ENCODE measurements at places on chromosomes 7 and 10.

DNA sequence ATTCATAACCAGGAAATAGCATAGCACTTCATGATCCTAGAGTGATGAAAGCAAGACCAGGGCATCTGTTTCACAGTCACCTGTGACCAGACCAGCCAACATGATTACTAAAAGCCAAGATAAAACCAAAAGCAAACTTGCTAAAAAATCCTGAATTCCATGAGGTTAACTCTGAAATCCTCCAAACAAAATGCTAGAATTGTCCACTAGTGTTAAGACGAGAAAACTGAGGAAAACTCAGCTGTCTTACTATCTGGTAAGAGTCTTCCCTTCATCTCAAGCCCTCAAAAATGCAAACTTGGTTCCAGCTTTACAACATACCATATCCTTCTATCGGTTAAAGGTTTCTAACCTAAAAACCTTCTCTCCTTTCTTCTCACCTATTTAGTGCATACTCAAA, 1.3 kb upstream of the NPM3 start:
- DNase-seq = no peak

GRCh38 chr10:66180021-66180420, 745.8 kb upstream of the LRRTM3 start:
- DNase-seq = no peak

- no peak for DNase-seq
These were observed 105.1 kb downstream of the FAM107B start for GRCh38 chr10:14669576-14669975.

DNA sequence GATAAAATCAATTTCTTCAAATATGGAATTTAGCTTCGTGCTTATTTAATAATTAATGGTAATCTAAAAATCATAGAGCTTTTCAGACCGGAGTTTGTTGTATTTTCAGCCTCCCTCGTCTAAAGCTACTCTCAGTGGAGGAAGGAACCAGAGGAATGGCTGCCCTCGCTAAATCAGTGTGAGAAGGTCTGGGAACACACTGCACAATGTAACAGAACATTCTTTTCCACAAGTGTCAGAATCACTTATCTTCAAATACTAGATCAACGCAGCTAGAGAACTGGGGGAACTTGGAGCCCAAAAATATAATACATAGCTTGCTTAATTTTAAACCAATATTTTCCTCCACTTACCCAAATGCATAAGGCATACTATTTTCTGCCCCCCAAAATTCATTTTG, 148.5 kb downstream of the MTERF1 start:
- no peak for DNase-seq

DNA sequence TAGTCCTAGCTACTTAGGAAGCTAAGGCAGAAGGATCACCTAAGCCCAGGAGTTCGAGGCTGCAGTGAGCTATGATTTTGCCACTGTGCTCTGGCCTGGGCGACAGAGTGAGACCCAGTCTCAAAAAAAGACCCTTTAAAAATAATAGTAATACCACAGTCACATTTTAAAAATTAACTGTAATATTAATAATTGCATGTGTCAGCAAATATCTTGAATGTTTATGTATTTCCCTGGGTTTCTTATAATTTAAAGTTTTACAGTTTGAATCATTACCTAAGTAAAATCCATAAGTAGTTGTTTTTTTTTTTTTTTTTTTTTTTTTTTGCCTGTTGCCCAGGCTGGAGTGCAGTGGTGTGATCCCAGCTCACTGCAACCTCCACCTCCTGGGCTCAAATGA, 69.2 kb downstream of the LYZL2 start:
- DNase-seq = no peak

GRCh38 chr10:30752481-30752881, 122.9 kb upstream of the LYZL2 start:
- no peak for DNase-seq

GRCh38 chr10:112213098-112213823, 29.7 kb upstream of the GPAM start:
- no peak for DNase-seq

DNA sequence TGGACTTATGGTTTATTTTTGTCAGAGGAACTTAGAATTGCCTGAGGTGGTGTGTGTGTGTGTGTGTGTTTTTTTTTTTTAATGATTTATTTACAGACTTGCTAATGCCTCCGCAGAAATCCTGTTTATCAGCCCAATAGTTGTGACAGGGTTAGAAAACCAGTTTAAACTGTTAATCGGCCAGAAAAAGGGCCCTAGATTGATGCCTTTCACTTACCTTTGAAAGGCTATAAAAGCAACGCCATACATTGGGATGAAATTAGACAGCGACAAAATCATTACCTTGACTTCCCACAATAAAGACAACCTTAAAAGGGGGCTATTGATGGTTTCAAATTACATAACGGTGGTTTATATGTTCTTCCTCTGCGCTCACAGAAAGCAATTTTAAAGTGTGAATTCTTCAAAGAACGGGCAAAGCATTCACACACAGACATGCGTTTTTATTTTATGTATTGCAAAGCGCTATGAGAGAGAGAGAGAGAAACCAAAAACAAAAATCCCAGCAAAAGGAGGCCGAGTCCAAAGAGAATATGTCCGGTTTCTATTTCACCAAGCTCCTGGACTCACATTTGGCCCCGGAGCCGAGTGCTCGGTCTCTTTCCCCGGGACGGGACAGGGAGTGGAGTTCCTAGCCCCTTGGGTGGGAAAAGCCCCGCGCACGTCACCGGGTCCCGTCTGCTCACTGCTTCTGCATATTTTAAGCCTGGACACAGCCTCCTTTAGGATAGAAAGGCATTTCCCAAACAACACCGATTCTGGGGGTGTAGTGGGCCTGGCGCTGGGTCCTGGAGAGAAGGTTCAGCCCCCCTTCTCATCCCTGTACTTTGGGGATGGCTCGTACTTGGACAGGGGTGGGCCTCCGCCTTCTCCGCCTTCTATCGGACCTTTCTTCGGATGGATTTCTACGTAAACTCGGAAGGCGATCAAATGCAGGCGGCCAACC, 26.8 kb upstream of the VAX1 start:
- DNase-seq = no peak

GRCh38 chr10:76881477-76882220, 756.0 kb downstream of the KCNMA1 start:
- peak; percentile 36 for DNase-seq

GRCh38 chr7:156069891-156070290, 257.6 kb upstream of the SHH start:
- no peak for DNase-seq

GRCh38 chr7:154649434-154649833, 353.5 kb downstream of the PAXIP1 start:
- DNase-seq = no peak

- DNase-seq = no peak
These were observed 72.1 kb downstream of the GRB10 start for GRCh38 chr7:50710441-50711154.

DNA sequence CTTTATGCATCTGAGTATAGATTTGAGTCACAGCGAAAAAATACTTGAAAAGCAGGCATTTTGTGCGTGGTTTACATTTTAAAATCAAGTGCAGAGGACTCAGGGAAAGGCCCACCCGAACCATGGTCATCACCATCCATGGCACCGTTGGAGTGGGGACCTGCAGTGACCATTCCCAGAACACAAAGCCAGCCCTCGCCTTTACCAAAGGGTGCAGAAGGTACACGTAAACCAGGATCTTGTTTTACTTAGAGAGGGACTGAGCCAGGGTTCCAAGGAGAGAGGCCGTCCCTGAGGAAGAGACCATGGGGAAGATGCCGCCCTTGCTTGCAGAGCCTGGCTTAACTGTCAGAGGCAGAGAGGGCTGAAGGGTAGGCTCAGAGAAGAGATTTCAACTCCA, 12.0 kb upstream of the CNPY1 start:
- DNase-seq = no peak

DNA sequence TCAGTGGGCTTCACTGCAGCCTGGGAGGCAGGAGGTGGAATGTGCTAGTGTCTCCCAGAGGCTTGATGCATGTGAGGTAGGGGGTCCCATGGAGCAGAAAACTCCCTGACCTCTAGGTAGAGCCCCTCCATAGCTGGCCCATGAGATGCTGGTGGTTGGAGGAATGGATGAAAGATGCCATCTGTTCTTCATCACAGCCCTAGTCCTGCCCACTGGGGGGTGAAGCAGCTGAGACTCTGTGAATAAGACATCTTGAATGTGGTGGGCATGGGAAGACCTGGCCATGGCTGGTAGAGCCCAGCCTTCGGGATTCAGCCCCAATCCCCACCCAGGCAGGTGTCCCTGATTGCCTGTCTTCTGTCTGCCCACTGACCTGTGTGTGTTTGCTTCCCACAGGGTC, 92.5 kb downstream of the COL13A1 start:
- DNase-seq = no peak

DNA sequence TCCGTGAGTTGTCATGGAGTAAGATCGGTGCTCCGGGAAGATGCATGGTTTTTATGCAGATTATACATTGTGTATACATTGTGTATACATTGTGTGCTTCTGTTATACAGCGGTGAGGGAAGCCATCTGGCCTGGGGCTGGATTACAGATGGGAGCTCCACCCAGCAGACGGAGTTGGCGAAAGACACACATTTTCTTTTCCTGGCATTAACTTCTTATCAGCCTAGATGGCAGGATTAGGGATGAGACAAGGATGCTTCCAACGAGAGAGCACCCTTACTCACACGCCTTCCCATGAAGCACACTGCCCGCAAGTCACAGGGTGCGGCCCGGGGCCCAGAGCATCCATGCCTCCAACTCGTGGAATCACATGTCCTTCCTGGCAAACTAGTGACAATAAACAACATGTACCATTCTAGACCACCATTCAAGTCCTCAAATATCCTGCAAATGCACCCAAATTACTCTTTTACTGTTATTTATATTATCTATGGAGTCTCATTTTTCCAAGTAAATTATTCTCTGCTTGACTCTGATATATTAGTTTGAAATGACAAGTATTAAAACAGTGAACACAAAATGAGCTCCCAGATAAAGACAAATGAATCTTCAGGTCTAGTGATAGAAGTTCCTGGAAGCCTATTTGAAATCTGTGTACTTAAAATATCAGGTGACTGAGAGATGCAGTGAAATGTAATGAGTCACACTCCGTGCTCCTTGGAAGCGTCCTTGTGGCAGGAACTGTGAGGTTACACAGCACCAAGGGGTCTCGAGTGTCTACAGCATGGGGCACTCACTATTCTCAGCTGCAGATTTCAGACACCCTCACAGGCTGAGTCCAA, 29.8 kb upstream of the PPP2R2D start:
- DNase-seq = no peak

- DNase-seq = no peak
These were observed 11.1 kb upstream of the GLCCI1 start for GRCh38 chr7:7957513-7957912.

DNA sequence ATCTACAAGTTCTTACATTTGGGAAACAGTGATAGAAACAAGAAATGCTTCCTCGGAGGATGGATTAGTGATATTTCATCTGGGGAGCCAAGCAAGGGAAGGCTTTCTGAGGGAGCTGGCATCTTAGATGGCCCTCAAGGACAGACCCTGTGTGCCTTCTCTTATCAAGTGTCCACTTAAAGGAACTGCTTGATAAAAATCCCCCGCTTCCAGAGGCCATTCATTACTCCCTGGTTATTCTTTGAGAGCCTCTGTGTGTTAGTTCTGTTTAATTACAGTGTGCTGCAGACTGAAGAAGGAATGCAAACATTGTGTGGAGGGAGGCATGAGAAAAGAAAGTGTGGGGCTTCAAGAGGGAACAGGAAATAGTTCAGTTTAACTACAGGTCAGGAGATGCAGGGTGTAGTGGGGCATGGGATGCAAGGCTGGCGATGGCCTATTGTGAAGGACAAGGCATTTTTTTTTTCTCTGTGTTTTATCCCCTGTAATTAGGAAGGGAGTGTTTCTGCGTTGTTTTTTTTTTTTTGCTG, 145.4 kb downstream of the SNX10 start:
- no peak for DNase-seq

DNA sequence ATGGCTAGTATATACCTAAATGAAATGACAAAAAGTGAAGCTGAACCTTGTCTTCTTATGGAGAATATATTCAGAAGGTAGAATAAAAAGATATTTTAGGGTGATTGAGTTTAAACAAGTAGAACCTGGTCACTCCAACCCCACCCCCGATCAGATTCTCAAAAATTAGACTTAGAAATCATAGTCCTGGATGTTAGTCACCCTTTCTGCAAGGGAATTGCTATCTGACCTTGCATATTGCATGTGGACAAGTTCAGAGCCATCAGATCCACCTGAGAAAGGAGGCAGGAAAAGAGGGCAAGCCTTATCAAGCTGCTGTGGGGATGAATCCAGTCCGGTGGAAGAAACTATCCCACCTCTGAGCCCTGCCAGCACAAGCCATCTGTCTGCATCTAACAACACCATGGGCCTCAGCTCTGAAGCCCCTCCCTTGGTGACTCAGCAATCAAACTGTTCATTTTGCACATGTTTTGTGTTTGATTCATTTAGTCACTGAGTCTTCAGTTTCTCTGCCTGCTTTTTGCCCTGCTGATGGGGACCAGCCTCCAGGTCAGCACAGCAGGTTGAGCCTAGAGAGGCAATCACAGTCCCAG, 727.3 kb downstream of the AUTS2 start:
- DNase-seq = no peak

DNA sequence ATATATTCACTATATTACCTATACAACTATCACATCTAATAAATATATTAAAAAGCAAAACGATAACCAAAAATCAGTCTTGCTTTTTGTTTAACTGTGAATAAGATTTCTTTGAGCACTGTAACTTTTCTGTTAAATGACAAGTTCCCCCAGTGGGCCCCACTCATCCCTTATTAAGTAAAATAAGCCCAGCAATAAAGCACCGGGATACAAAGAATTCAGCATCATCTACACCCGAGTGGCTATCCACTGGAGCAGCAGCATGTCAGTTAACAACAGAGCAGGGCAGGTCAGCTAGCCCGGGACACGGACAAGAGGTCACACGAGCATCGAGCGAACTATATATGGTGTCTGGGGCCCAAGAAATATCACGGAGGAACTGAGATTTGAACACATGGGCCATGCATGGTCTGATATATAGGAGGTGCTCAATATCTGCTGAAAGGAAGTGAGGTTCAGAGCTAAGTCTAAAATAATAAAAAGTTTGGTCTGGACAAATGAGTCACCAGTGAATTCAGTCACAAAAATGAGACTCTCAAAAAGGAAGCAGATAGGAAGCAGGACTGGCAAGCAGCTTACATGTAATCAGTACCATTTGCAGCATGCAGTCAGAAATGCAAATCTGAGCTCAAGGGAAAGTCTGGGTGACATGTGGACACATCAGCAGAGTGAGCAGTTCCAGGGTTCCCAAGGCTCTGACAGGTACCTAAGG, 4.1 kb downstream of the ERCC6 start:
- DNase-seq = no peak

DNA sequence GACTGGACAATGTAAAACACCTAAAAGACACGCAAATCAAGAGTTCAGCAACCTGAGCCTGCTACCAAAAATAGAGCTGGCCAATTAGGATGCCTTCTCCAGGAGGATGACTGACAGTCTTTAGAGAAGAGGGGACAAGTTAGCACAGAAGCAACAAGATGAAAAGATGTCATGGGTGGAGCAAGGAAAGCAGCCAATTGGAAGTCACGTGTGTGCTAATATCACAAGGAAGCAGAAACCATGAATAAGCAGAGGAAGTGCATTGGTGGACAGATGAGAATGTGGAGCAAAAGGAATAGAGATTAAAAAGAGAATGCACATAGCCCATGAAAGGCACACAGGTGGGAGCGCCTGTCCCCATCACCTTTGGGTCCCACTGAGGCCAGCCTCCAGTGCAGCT, 148.1 kb downstream of the SLC25A13 start:
- DNase-seq = no peak

- peak; percentile 39 for DNase-seq
These were observed 59.2 kb downstream of the HK1 start for GRCh38 chr10:69337296-69338132.
